ENCODE measurements at places on chromosomes 7 and 10. TPM values are rescaled to one million over a fixed set of nuclear protein-coding genes. Genes with fewer than 3 reads are reported as not detected.

MYH16 gene
- not detected for total RNA-seq

TRIM50 gene
- 0.16 TPM for total RNA-seq

ITPRIP gene
- 16.8 TPM for total RNA-seq

GRCh38 chr10:102106998-102107397, 13.2 kb downstream of the LDB1 start:
- H3K27me3 ChIP-seq, result no peaks in the 10 kb centered on the region
- peaks cover 41% of the 10 kb centered on the region for H3K36me3 ChIP-seq
- peaks cover 2% of the 10 kb centered on the region for H3K4me1 ChIP-seq

DNA sequence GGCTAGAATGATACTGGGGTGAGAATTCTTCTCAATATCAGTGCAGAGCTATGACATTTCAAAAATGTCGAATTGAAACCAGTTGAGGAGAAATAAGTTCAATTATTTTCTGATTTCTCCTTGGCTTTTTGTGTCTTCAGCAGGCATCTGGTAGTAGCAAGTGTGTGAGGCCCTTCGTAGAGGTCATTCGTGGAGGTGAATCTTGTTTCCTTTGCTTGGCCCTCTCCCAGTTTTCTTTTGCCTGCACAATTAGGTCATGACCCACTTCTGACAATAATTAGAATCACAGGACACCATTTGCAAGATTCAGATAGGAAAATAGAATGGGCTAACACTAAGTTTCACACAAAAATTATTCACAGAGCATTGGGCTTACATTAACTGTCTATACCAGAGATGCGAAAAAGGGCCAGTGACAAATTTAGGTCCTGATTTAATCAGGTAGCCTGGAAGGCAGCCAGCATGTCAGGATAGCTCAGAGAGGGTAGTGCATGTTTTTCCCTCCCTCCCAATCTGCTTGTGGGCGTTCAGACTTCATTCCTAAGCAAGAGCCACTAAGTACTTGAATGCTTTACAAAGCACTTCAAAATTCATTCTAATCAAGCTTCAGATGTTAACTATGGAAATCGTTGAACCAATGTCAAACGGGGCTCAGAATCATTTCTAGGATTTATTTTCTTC, 24.0 kb upstream of the A1CF start:
- H3K27ac ChIP-seq, result no peak overlapping the region
- no peaks in the 10 kb centered on the region for H3K36me3 ChIP-seq

GRCh38 chr7:117808341-117808757, 64.9 kb downstream of the CTTNBP2 start:
- DNase-seq, result peak; percentile 32
- peaks cover 83% of the 10 kb centered on the region for H3K4me1 ChIP-seq
- H3K36me3 ChIP-seq, result no peaks in the 10 kb centered on the region
- peak overlapping the region; percentile 90 for H3K27ac ChIP-seq
- no peaks in the 10 kb centered on the region for H3K27me3 ChIP-seq

- H3K36me3 ChIP-seq, result no peaks in the 10 kb centered on the region
- 0 out of 2 replicates have a peak, but pooled peaks cover 2% of the 10 kb centered on the region for H3K4me1 ChIP-seq
- DNase-seq, result no peak
- H3K27me3 ChIP-seq, result no peaks in the 10 kb centered on the region
- no peak overlapping the region for H3K27ac ChIP-seq
- no peak overlapping the region for H3K4me3 ChIP-seq
Measured at GRCh38 chr10:83617692-83618545, 521.4 kb upstream of the GHITM start.
